ENCODE measurements at places on chromosomes 12 and 14.
A peak's percentile ranks its signal among the peaks of the same experiment; 100 is the strongest.

GRCh38 chr12:25364529-25365339 is 114.0 kb upstream of the KRAS start:
- no peak for DNase-seq

- DNase-seq: peak; percentile 19
These were observed 37.3 kb upstream of the MYL2 start for GRCh38 chr12:110957652-110958051.

GRCh38 chr14:31122098-31122611 is 85.4 kb downstream of the HECTD1 start:
- DNase-seq: no peak

DNA sequence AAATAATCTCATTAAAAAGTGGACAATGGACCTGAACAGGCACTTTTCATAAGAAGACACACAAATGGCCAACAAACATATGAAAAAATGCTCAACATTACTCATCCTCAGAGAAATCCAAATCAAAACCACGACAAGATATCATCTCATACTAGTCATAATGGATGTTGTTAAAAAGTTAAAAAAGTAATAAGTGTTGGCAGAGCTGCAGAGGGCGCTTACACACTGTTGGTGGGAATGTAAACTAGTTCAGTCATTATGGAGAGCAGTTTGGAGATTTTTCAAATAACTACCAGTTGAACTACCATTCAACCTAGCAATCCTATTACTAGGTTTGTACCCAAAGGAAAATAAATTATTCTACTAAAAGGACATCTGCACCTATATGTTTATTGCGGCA is 47.2 kb downstream of the FOXG1 start:
- no peak for DNase-seq

GRCh38 chr14:104313674-104314073 is 175.3 kb downstream of the KIF26A start:
- DNase-seq: no peak

GRCh38 chr12:650983-651382 is 12.3 kb downstream of the NINJ2 start:
- DNase-seq: no peak

- no peak for DNase-seq
These were observed 264.2 kb downstream of the TMEM132C start for GRCh38 chr12:128531170-128531569.

DNA sequence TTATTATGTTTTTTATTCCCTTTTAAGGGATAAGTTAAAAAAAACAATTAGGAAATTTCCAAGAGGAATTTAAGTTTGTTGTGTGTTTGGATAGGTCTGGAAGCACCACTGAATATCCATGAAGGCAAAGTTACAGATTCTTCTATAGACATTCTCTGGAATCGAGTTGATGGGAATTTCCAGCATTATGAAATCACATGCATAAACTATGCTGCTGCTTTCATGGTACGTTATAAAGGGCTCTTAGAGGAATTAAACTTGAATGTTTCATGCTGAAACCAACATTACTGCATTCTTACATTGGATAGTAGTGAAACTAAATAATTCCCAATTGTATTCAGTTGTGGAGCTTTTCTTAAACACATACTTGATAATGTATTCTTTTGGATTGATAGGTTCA is 21.5 kb upstream of the PTPRQ start:
- DNase-seq: no peak

- peak; percentile 68 for DNase-seq
These were observed 4.6 kb upstream of the LRP1-AS start for GRCh38 chr12:57151741-57152630.

- no peak for DNase-seq
These were observed 120.0 kb downstream of the PRICKLE1 start for GRCh38 chr12:42469355-42470175.

- no peak for DNase-seq
These were observed 14.8 kb upstream of the ETNK1 start for GRCh38 chr12:22610131-22610530.

DNA sequence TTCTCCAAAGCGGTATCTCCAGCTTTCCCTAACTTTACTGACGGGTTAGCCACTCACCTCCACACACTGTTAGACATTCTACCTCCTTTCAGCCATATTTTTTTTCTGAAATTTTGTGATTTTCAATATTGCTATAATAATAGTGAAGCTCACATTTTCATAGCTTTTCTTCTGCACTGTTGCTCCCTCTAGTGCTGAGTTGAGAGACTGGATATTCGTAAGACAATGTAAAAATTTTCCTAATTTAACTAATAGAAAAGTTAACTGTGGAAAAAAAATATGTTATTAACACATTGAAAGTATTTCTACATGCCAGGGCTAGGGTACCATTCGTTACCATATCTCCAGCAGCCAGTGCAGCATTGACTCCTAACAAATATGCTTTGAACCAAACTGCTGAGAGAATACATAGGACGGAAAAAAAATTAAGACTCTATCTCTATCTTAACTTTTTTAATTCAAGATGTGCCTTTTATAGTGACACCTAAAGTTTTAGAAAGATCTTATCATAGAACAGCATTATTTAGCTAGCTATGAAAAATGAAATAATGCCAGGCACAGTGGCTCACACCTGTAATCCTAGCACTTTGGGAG is 48.7 kb upstream of the ABCC9 start:
- DNase-seq: no peak
